Stimulated activated CD8-positive, alpha-beta memory T cell treated with anti-CD3 and anti-CD28 coated beads, Interleukin-2, amount 100 ng/mL, for 1 hour (primary cell): ENCODE measurements at places on chromosomes 6 and 20.

DNA sequence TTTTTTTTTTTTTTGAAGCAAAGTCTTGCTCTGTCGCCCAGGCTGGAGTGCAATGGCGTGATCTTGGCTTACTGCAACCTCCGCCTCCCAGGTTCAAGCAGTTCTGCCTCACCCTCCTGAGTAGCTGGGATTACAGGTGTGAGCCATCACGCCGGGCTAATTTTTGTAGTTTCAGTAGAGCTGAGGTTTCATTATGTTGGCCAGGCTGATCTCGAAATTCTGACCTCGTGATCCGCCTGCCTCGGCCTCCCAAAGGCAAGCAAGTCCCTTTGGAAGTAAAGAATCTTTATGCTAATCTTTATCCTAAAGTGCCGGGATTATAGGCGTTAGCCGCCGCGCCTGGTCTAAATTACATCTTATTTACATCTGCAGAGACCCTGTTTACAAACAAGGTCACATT is 1.5 kb downstream of the PSMG4 start:
- no peak for DNase-seq

- DNase-seq: peak; percentile 75
Observed at GRCh38 chr6:30453508-30454116, 35.7 kb upstream of the HLA-E start.

- DNase-seq: no peak
Observed at GRCh38 chr6:167336844-167337630, 12.2 kb downstream of the TTLL2 start.

- no peak for DNase-seq
Observed at GRCh38 chr6:166058064-166058739, 109.4 kb downstream of the TBXT start.

DNA sequence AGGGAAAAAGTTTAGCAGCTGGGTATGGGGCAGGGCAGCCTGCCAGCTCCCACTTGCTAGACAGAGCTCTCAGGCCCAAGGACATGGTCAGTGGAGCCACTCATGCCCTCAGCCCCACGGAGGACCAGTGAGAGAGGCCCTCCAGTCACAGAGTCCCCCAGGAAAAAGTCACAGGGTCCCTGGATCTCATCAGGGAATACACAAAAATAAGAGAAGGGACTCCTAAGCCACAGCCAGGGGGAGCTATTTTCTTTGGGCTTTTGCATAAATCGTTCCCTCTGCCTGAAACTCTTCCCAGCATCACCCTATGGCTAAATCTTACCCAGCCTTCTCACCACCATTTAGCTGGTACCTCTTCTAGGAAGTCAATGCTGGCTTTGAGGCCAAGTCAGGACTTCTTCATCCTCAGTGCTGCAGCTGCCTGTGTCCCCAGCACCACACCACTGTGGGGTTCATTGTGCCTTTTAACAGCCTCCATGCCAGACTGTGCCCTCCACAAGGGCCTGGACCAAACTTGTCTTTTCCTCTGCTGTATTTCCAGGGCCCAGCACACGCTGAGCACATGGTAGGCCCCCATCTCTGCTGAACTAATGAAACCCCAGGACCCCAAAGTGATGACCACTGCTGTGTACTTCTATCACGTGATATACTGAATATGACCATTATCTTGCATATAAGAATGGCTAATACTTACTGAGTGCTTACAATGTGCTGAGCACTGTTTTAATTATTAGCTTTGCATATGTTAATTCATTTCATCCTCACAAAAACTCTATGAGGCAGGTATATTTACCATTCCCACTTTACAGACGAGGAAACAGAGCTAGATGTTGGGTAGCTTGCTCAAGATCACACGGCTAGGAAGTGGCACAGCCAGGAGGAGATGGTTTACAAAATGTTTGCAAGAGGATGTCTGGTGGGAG is 2.0 kb downstream of the ZNF335 start:
- no peak for DNase-seq

DNA sequence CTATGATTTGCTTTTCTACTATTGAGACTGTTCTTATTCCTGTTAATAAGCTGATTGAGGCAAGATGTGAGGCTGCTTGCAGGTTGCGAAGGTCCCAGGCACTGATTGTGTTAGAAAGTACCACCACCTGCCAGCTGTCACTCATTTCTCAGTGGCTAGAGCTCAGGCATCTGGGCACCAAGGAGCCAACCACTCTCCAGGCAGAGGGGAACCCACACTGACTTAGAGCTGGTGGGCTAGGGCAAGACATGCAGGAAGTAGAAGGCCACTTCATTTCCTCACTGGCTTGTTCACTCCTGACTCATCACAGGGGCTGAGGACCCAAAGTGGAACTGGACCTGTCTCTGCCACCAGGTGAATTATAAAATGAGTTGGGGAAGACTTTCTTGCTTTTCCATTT is 7.8 kb upstream of the DLL1 start:
- DNase-seq: no peak

- DNase-seq: no peak
Observed at GRCh38 chr6:31321820-31322219, 35.2 kb downstream of the HLA-B start.

GRCh38 chr6:139165324-139165723 is 30.4 kb downstream of the HECA start:
- no peak for DNase-seq

DNA sequence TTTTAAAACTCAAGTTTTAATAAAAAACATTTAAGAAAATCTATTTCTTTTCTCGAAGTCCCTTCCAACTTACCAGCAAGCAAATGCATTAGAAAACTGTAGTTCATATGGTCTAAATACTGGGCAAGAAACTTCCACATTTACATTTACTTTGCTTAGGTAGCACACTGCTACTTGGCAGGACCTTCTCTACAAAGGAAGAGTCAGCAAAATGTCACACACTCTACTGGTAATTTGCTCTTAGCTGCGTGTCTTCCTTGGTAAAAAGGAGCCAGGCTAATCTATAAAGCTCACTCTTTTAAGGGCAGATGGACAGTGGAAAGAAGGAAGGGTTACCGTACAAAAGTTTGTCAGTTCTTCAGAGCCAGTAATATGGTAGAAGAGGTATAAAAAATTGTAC is 45.7 kb downstream of the MAP3K7 start:
- no peak for DNase-seq

- no peak for DNase-seq
Observed at GRCh38 chr20:18943542-18943941, 130.0 kb downstream of the SCP2D1 start.

DNA sequence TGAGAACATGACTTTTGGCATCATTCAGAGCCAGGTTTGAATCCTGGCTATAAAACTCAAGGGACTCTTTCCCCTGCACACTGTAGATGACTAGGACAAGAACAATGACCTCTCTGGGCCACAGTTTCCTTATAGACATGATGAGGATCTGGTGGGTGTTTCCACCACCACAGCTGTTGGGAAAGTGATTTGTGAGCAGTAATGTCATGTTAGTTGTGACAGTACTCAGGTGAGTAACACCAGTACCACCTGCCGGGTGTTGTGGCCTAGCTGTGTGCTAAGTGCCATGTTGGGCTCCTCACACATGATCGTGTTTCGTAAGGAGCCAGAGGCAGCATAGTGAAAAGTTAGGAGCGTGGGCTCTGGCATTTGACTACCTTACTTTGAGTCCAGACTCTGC is 24.1 kb downstream of the HM13 start:
- no peak for DNase-seq

- no peak for DNase-seq
Observed at GRCh38 chr20:8454137-8454712, 322.2 kb downstream of the PLCB1 start.

DNA sequence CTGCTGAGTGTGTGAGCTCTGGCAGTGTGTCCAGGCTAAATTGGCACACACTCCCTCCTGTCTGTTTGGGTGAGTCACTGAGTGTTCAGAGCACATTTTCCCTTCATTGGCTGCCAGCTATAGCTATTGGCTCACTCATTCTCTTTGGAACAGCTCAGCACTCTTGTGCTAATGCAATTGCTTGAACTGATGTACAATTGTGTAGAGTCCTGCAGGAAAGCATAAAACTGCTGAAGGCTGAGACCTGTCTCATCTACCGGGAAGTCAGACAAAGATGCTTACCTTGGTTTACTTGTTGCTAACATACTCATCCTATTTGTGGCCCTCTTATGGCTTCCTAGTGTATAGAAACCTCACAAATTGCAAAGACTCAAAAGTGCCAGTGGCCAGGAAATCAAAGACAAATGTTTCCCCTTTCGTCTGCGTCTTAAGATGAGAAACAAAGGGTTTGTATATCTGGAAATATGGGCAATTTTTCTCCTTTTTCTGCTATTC is 351.0 kb downstream of the BCKDHB start:
- DNase-seq: no peak

GRCh38 chr6:146768722-146769121 is 169.9 kb downstream of the ADGB start:
- DNase-seq: no peak

GRCh38 chr6:109717971-109718370 is 26.9 kb downstream of the FIG4 start:
- DNase-seq: no peak

DNA sequence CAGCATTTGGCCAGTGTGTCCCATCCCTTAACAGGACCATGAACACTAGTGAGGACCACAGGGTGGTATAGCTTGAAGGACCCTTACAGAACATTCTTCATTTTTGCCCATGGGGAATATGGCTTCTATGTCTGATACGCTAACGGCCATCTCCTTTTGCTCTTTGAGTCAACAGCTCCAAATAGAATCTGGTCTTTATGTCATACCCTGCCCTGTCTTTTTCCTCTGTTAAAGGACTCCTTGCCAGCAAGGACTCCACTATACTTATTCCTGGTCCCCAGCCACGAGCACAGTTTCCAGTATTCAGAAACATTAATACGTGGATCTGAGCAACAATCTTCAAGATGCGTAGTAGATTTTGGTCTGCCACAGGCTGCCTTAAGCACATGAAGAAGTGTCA is 22.5 kb downstream of the SERPINB1 start:
- no peak for DNase-seq

DNA sequence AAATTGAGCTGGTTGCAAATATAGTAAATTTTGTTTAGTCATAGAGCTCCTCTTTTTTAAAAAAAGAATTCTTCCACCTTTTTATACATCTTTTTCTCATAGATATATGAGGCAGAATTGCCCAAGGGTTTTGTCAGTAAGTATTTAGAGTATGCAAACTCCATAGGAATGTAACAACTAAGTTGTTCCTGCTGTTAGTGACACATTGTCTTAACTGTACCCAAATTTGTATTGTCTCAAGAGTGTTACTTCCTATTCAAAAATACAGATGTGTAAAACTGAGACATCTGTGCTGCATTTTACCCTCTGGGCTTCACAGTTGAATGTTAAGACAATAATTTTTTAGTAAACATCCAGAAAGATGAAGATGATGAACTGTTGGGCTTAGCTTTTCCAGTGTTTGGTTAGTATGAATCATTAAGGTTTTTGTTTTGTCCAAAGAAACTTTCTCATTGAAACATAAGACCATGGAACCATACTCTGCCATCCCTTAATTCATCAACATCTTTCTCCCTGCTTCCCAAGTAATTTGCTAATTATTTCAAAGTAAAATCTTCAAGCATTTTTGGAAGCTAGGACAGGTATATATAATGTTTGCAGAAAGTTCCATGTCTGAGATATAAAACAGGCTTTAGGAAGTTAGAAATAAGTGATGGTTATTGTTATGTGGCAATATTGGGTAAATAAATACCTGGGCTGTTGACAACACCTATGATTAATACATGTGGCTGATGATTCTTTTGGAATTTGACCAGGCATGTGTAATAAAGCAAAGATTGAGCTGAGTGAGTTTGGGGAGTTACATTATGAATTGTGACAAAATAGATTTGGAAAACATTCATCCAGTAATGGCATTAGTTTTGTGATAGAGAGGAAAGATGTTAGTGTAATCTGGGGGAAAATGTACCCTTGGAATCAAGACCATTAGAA is 11.2 kb downstream of the OGFRL1 start:
- no peak for DNase-seq

DNA sequence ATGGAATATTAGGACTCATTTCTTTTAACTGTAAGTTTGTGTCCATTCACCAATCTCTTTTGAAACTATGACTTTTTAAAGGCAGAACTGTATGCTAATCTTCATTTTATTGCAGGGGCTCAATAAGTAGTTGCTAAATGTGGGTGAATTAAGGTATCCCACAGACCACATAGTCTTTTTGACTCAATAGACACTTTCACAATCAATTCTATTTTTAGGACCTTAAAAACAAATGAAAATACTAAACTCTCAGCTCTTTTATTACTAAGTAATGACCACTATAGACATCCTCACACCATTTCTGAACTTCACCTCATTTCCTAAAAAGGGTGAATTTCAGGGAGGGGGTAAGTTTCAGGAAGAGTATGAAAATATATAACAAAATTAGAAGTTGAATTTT is 106.8 kb upstream of the BEND6 start:
- no peak for DNase-seq

DNA sequence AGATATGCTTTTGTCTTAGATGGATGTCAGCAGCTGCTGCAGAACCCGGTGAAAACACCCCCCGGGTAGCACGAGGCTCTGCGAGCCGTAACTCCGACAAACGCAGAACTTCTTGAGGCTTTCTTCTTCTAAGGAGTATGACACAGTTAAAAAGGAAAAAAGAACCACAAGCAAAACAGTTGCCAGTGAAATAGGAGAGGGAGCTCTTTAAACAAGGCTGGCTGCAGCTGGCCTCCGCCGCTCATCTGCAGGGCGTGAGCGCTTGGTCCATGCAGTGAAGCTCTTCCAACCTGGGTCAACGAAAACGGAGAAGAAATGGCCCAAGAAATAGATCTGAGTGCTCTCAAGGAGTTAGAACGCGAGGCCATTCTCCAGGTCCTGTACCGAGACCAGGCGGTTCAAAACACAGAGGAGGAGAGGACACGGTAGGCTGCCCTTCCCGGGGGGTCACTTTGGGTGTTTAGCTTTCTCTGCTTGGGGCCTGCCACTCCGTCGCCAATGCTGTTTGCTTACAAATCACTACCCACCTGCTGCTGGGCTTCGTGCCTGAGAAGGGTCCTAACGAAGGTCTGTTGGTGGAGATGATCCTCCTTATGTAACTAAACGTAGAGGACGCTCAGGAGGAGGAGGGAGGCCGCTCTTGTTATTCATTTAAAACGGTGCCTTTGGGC is 13.2 kb downstream of the SYTL3 start:
- no peak for DNase-seq

GRCh38 chr20:9220874-9221547 is 152.1 kb downstream of the PLCB4 start:
- no peak for DNase-seq

DNA sequence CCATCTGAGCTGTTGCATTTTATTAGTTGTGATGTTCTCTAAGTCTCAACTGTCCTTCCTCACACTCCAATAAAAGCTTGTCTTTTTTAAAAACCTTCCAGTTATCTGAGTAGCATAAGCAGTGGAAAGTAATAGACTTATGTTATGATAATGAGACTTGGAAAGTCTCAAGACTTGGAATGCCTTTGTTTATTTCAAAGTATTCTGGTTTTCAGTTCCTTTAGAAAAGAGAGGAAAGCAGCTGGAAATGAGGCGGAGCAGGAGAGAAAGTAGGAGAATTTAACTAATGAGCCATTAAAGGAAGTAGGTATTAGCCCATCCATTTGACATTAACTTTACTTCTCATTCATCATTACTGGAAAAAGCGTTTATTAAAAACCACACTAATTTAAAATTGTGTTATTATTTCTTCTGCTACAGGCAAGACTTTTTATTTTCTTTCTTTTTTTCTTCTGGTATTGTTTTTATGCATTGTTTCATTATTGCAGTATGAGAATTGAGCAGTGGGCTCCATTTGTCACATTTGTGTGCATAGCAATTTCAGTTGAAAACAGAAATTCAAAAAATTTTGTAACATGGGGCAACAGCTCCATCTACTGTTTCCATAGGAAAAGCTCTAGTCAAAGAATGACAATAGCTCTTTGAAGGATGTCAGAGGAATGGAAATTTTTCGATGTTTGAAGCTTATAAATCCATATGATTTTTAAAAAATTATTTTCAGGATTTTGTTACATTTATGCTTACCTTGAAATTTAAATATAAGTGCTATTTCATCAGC is 194.8 kb downstream of the COL9A1 start:
- no peak for DNase-seq
